ENCODE measurements at places on chromosomes 13 and 19.

DNA sequence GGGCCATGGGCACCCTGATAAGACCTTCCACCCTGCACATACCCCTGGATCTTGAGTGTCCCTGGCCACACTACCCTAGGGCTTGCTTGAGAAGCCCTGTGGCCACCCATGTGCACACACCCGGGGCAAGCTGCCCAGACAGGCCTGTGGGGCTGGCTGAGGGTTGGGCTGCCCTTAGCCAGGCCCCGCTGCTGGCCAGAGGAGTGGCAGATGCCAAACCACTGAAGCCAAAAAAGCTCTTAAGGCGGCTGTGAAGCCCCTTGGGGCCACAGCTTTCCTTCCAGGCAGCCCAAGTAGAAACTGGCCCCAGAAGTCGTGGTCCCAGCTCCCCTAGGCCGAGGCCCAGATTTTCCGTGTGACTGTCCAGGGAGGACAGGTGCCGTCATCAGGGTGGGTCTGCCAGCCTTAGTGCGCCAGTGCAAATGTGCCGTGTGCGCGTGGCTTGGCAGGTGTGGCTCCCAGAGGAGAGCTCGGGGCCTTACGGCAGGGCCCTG, 14.8 kb downstream of the CEBPG start:
- no peak for DNase-seq

- no peak for DNase-seq
Measured at GRCh38 chr13:66574606-66575005, 655.5 kb downstream of the PCDH9 start.

GRCh38 chr19:54233941-54234340, 8.6 kb downstream of the LILRA6 start:
- DNase-seq = no peak

DNA sequence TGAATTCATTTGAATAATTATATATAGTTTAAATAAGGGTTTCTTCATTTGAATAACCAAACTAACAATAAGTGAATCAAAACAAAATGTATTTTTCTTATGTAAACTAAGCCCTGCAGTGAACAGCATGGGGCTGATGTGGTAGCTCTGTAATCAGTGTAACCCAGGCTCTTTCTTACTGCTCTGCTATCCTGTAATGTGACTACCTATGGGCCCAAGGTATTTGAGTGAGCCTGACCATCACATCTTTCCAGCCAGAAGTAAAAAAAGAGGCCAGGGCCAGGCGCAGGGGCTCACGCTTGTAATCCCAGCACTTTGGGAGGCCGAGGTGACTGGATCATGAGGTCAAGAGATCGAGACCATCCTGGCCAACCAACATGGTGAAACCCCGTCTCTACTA, 494.6 kb downstream of the DCT start:
- no peak for DNase-seq

DNA sequence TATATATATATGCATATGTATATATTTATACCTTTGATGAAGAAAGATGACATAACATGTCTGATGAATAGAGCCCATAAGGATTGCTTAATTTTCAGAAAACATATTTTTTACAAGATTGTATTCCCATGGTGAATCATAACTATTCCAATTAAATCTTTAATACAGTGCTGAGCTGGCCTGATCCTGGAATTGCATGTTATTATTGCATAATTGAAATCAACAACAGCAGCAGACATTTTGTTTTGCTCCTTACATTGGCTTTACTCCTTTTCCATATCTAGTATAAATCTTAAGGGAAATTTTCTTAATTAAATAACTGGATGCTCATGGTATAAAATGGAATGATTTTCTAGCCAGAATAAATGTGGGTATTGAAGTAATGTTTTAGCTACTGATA, 22.0 kb downstream of the POSTN start:
- no peak for DNase-seq

GRCh38 chr19:19258589-19259338, 14.3 kb downstream of the TM6SF2 start:
- DNase-seq = no peak

DNA sequence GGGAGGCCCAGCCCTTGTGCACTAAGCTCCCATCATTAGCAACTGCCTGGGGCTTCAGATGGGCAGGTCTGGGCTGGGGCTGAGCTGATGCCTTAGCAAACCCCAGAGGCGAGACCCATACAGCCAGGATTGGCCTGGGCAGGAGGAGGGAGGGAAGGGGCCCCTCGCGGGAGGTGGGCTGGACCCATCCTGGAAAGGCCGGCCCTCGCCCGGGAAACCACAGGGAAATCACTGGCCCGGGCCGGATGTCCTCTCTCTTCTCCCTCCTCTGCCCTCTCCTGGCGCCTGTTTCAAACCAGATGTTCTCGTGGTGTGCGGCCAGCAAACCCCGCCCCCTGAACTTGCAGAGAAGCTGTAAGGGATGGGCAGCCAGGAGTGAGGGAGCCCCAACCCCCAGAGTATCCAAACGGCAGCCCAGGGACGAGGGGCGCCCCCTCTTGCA, 43.1 kb downstream of the TMEM255B start:
- DNase-seq = no peak

- DNase-seq = no peak
Measured at GRCh38 chr19:5559804-5560133, 8.0 kb downstream of the TINCR start.

DNA sequence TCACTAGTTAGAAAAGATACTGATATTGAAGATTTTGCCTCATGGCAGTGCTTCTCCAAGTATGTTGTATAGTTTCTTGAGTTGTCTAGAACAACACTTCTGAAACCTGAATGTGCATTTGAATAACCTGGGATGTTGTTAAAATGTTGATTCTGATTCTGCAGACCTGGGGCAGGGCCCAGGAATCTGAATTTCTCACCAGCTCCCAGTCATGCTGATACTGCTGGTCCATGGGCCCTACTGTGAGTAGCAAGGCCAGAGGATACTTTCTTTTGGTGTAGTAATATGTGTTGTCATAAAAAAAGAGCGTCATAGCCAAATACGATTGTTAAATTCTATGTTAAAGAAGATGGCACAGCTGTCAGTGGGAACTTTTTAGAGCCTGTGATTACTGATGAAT, 41.6 kb upstream of the C1QTNF9 start:
- DNase-seq = no peak

DNA sequence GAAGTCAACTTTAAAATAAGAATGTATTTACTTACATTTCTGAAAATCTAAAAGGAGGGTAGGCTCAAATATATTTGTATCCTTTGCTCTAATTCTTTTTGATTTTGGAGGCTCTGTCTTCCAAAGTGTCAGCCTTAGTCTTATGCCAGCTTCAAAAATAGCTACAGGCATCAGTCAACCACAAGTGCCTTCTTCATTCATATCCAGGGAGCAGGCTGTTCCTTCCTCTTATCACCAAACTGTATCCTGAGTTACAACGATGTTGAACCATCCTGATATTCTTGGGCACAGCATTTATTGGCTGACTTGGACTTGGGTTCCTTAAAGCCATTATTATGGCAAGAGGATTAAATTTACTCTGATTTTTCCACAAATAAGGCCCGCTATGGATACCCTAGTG, 1161.3 kb downstream of the PCDH17 start:
- DNase-seq = no peak

GRCh38 chr13:99064624-99065234, 86.9 kb upstream of the DOCK9 start:
- no peak for DNase-seq

DNA sequence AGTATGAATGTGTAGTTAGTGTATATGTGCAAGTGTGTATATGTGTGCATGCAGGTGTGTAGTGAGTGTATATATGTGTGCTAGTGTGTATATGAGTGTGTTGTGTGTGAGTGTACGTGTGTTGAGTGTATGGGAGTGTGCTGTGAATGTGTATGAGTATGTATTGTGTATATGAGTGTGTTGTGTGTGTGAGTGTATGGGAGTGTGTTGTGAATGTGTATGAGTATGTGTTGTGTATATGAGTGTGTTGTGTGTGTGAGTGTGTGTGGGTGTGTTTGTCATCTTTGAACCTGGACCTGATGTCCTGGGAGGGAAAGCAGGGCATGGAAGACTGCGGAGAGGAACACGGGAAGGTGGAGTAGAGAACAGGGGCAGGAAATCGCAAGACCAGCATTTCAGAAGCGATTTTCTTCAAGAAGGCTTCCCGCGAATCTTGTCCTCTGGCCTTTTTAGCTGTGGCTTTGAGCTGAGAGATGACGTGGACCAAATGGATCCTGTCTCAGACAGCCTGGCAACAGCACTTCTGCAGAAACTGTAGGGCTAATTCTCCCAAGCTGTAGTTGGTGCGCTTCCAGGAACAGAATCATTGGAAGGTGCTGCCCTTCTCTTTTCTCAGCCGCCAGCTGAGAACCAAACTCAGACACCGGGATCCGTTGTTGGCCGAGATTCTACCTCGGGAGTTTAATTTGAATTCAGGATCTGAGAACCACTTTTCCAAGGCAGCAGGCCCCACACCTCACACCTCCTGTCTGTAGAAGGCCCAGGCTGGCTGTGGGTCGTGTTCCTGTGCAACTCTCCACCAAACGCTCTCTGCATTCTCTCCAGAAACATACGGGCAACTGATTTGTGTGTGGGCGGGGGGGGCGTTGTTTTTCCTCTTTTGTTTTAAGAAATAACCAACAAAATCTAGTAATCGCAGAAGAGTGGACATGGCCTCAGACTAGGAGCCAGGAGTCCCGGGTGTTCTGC, 94.7 kb upstream of the RAP2A start:
- DNase-seq = peak; percentile 33

GRCh38 chr13:40876020-40876738, 86.8 kb downstream of the SLC25A15 start:
- DNase-seq = no peak

DNA sequence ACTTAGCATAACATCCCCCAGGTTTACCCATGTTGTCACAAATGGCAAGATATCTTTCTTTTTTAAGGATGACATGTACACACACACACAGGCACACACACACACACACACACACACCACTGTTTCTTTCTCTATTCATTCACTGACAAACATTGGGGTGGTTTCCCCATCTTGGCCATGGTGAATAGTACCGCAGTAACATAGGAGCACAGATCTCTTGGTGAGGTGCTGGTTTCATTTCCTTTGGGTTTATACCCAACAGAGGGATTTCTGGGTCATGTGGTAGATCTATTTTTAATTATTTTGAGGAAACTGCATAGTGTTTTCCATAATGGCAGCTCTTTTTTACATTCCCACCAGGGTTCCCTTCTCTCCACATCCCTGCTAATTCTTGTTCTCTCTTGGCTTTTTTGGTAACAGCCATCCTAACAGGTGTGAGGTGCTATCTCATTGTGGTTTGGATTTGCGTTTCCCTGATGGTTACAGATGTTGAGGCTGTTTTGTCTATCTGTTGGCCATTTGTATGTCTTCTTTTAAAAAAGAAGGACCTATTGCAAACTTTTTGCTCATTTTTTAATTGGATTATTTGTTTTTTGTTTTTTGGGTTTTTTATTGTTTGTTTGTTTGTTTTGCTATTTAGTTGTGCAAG, 251.7 kb upstream of the IRS2 start:
- no peak for DNase-seq

GRCh38 chr19:12723641-12724426, at the start of gene TNPO2:
TSS of gene TNPO2 (minus strand) at chr19:12723932. CDS start at chr19:12720977, 2,955 bp downstream.
- peak; percentile 69 for DNase-seq

GRCh38 chr19:41701401-41702075, 6.9 kb upstream of the CEACAM5 start:
- DNase-seq = peak; percentile 15

- no peak for DNase-seq
Measured at GRCh38 chr13:99018418-99019180, 40.7 kb upstream of the DOCK9 start.

GRCh38 chr13:33379608-33380007, 94.1 kb upstream of the STARD13 start:
- DNase-seq = no peak

GRCh38 chr19:45824531-45825262, 9.6 kb upstream of the RSPH6A start:
- no peak for DNase-seq

- peak; percentile 78 for DNase-seq
Measured at GRCh38 chr13:92806215-92806614, 420.4 kb upstream of the GPC6 start.

DNA sequence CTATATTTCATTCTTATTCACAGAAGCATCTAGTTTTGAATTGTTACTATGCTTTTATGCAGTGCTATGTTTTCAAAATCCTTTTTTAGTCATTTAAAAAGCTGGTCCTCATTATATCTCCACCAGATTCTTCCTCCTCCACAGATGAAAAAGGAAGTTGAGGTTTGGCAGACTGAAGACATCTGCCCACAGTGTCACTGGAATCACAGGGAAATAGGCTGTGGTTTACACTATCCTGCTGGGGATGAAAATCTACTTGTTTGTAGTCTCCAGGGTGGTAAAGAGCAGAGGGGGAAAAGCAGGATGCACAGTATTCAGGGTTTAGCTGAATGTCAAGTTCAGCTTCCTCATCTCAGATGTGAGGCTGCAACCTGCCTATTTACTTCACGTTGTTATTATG, 351.2 kb downstream of the DNAJC15 start:
- no peak for DNase-seq

DNA sequence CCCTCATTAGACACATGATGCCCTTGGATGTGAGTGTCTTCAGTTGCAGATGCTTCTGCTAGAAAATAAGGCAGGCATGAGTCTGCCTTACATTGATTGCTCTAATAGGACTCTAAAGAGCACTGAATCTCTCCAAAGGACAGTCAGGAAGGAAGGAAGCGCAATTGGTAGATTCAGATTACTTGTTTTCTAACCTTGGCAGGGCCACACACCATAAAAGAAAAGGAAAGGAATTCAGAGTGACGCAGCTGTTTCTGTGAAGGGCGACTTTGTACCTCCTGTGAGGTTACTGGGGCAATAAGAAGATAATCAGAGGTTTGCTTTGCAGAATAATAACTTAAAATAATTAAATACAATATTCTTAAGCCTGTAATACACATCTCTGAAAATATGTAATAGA, 48.0 kb downstream of the FRY start:
- peak; percentile 78 for DNase-seq

DNA sequence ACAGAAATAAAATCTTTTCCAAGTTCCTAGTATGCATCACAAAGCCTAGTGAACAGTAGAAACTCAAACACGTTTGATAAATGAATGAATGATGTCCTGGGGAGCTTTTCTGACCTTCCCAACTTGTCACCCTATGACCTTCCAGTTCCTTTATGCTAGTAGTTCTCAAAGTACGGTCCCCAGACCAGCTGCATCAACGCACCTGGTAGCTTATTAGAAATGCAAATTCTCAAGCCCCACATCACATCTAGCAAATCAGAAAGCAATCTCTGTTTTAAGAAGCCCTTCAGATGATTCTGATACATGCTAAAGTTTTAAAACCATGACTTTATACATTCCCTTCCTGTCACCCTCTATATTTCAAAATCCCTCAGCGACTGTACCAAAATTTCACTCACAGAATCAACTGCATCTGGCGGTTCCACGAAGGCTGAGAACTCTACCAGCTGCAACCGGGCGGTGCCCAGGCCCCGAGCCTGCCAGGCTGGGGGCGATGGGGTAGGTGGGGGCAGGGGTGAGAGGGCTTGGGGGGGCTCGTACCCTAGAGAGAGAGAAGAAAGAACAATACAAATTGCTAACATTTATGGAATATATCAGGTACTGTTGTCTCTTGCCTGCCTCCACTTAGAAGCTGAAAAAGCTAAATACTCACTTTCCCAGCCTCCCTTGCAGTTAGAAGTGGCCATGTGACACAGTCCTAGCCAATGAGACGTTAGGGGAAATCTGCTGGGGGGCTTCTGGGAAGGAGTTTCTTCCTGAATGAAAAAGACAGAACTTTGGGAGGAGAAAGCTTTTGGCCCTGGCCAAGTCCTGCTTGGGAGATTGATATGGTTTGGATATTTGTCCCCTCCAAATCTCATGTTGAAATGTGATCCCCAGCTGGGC, 13.3 kb downstream of the CD37 start:
- no peak for DNase-seq

GRCh38 chr19:52307275-52307674, 10.3 kb downstream of the ZNF480 start:
- no peak for DNase-seq

GRCh38 chr13:38981096-38981495, 9.5 kb downstream of the STOML3 start:
- DNase-seq = no peak
